ENCODE measurements at places on chromosomes 11 and 22.

- DNase-seq, result no peak
Observed at GRCh38 chr11:134071306-134071705, 2.4 kb downstream of the JAM3 start.

- DNase-seq, result no peak
Observed at GRCh38 chr11:130070846-130071200, 1.1 kb downstream of the APLP2 start.

GRCh38 chr11:115891581-115891980, 387.4 kb upstream of the CADM1 start:
- no peak for DNase-seq

- DNase-seq, result no peak
Observed at GRCh38 chr11:119856681-119857485, 127.9 kb upstream of the NECTIN1 start.

GRCh38 chr11:35304386-35304775, 115.0 kb downstream of the SLC1A2 start:
- DNase-seq, result no peak

DNA sequence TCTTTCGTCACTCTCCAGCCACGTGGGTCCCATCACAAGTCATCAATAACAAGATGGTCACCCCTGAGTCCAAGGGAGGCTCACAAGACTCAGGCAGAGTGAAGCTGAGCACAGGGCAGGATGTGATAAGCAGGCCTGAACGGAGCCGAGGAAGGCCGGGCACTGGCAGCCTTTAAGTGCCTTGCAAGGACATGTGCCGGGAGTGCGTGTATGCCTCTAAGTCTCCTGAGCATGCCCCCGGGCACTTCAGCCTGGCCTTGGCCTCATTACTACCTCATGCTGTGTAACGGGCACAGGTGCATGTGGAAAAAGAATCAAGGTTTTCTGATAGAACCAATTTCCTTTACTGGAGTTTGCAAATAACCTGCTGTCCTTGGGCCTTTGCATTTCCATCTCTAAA, 55.8 kb downstream of the UBASH3B start:
- no peak for DNase-seq

DNA sequence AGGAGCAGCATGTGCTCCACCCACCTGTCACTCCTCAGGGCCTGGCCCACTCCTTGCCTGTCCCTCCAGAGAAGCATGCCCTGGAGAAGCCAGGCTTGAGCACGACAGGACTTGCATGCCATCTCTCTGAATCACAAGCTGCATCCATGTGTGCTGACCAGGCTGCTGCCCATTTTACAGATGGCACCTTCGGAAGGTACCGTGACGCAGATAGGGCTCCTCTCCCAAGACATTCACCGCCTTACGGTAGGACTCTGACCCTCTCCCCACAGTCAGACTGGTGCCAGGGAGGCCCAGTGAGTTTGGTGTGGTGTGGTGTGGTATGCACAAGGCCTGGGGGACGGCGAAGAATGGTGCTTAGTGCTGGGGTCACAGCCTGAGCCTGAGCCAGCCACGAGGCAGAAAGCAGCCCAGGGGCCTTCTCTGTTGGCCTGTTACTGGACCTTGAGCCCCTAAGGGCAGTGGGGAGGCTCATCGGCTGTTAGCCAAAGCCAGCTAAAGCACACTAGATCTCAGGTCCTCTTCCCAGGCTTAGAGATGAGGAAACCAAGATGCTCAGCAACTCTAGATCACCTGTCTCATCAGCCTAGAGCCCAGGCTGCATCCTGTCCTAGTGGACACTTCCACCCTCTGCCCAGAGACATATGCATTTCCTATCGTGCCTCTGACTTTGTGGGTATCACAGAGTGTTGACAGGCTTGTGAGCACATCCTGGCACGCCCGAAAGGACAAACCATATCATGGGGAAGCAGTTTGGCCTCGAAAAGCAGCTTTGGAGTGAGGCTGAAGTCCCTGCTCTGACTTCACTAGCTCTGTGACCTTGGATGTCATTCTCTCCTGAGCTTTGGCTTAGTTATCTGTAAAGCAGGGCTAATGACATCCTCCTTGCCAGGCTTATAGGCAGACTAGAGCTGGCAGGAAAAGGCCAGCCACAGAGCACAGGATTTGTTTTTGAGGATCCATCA, 17.8 kb downstream of the CYB5R2 start:
- no peak for DNase-seq

GRCh38 chr22:20354238-20354975, 34.5 kb upstream of the DGCR6L start:
- DNase-seq, result no peak

- DNase-seq, result no peak
Observed at GRCh38 chr11:105449100-105449734, 160.7 kb upstream of the GRIA4 start.

GRCh38 chr22:25080855-25081254, 118.8 kb upstream of the CRYBB3 start:
- no peak for DNase-seq
